ENCODE measurements at places on chromosomes 3 and 15. TPM values are rescaled to one million over a fixed set of nuclear protein-coding genes. Genes with fewer than 3 reads are reported as not detected.
A peak's percentile ranks its signal among the peaks of the same experiment; 100 is the strongest.

Gene DLEC1
- total RNA-seq: 0.25 TPM

Gene SOX2
- 2.9 TPM for total RNA-seq

GRCh38 chr3:4302747-4303146 is 422 bp upstream of the SETMAR start:
- H3K36me3 ChIP-seq: no peaks in the 10 kb centered on the region
- H3K4me1 ChIP-seq: peaks cover 41% of the 10 kb centered on the region
- H3K4me3 ChIP-seq: peak overlapping the region; percentile 52
- no peaks in the 10 kb centered on the region for H3K27me3 ChIP-seq

DNA sequence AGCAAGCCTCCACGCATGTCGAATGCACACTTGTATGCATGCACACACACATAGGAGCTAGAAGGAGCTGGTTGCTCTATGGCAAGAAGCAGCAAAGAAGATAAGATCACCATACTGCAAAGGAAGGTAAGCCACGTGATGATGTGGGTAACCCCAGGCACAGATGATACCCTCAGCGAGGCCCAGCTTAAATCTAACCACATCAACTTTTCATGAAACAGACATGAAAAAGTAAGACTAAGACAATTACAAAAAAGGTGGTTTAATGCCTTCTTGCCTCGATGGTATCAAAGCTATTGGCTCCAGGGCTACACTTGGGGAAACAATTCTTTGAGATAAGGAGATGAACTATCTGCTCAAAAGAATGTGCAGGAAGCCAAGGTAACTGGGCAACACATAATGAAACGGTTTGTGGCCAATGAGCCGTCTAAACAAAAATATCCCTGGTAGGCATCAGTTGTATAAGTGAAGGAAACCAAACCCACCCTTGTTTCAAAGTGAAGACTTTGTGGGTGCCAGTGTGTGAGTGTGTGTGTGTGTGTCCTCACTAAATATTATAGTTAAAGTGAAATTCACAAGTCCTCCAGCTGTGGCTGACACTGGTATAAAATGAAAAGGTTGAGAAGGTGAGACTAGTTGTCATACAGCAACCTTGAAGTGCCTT is 365.7 kb upstream of the ICE2 start:
- no peak for DNase-seq
- no peak overlapping the region for H3K27ac ChIP-seq
- no peaks in the 10 kb centered on the region for H3K4me1 ChIP-seq
- H3K4me3 ChIP-seq: no peak overlapping the region

DNA sequence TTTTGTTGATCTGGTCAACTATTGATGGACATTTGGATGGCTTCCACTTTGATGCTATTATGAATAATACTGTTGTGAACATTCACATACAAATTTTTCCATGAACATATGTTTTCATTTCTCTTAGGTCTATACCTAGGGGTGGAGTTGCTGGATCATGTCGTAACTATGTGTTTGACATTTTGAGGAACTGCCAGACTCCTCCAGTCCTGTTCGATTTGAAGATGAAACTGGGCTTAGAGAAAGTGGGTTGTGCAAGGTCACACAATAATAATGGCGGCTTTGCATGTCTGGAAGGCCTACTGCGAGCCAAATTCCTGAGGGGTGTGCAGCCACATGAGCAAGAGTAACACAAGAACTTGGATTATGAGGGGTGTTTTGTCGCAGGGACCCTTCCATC is 2.6 kb downstream of the TSEN2 start:
- no peak for DNase-seq
- no peaks in the 10 kb centered on the region for H3K36me3 ChIP-seq
- no peak overlapping the region for H3K27ac ChIP-seq
- peaks cover 30% of the 10 kb centered on the region for H3K4me1 ChIP-seq
- H3K4me3 ChIP-seq: no peak overlapping the region

DNA sequence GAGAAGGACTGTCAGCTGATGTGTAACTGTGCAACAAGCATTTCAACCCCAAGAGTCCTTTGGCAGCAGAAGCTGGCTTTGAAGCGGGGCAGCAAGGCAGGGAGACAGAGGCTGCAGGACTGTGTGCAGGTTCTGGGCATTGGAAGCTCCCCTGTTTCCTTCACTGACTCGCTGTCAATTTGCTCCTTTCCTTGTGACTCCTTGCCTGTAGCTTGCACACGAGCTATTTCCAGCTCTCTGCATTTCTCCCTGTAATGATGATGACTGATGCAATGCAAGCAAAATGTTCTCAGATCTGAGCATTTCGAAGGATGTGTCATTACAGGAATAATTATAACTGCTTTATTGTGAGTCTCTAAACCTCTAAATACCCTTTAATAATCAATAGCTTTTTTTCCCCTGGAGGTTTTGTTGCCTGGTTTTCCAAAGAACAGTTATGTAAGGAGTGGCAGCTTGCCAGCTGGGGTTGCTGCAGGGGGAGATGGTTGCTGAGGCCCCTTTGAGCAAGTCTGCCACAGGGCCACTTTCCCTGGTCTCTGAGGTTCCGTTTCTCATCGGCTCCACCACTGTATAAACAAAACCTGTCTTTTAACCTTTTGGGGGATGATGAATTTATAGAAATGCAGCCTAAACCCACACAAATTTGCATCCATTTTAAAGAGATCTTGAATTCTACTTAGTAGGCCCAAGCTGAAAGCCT is 2.8 kb downstream of the APOD start:
- no peak for DNase-seq
- H3K27me3 ChIP-seq: no peaks in the 10 kb centered on the region
- H3K4me3 ChIP-seq: no peak overlapping the region
- H3K27ac ChIP-seq: no peak overlapping the region
- H3K36me3 ChIP-seq: no peaks in the 10 kb centered on the region
- peaks cover 24% of the 10 kb centered on the region for H3K4me1 ChIP-seq

Gene U2SURP
- total RNA-seq: 72.2 TPM

Gene KBTBD12
- not detected for total RNA-seq

Gene BMF
- total RNA-seq: 2.9 TPM

DNA sequence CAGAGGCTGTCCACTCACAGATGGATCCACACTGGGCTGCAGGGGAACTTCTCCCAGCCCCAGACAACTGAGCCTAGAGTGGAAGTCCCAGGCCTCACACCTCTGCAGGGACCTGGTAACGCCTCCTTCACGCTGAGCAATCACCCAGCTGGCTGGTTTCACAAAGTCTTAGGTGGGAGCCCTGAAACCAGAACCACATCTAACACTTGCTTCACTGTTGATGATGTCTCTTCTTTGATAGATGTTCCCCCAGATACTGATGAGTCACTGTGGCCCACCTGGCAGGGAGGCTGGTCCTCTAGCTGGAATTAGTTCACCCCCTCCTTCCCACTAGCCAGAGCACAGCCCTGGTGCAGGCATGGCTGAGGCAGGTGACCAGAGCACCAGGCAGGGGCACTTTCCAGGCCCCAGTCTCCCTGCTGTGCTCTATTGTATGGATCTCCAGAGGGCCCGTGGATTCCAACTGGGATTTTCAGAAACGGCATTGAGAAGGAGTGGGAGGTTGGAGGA is 33.5 kb downstream of the MYL3 start:
- no peaks in the 10 kb centered on the region for H3K36me3 ChIP-seq
- no peak overlapping the region for H3K27ac ChIP-seq
- H3K4me3 ChIP-seq: no peak overlapping the region
- no peaks in the 10 kb centered on the region for H3K27me3 ChIP-seq
- DNase-seq: no peak
- no peaks in the 10 kb centered on the region for H3K4me1 ChIP-seq

- H3K27me3 ChIP-seq: no peaks in the 10 kb centered on the region
- H3K27ac ChIP-seq: no peak overlapping the region
These were observed 57.2 kb downstream of the SH3GL3 start for GRCh38 chr15:83504365-83504764.

DNA sequence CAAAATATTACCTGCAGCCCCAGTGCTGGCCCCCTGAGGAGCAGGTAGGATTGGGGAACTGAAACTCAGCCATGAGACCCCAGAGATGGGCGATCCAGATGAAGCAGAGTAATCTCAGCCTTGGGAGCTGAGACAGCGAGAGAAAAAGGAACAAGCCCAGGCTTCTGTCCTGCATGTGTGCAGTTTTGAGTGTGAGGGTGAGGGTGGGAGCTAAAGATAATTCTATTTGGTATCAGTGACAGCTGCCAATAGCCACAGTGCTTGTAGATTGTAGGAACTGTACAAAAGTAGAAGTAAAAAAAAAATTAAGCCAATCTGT is 5.9 kb downstream of the ATP8B4 start:
- H3K27ac ChIP-seq: no peak overlapping the region
- DNase-seq: no peak
- no peak overlapping the region for H3K4me3 ChIP-seq
- H3K27me3 ChIP-seq: no peaks in the 10 kb centered on the region
- no peaks in the 10 kb centered on the region for H3K4me1 ChIP-seq

DNA sequence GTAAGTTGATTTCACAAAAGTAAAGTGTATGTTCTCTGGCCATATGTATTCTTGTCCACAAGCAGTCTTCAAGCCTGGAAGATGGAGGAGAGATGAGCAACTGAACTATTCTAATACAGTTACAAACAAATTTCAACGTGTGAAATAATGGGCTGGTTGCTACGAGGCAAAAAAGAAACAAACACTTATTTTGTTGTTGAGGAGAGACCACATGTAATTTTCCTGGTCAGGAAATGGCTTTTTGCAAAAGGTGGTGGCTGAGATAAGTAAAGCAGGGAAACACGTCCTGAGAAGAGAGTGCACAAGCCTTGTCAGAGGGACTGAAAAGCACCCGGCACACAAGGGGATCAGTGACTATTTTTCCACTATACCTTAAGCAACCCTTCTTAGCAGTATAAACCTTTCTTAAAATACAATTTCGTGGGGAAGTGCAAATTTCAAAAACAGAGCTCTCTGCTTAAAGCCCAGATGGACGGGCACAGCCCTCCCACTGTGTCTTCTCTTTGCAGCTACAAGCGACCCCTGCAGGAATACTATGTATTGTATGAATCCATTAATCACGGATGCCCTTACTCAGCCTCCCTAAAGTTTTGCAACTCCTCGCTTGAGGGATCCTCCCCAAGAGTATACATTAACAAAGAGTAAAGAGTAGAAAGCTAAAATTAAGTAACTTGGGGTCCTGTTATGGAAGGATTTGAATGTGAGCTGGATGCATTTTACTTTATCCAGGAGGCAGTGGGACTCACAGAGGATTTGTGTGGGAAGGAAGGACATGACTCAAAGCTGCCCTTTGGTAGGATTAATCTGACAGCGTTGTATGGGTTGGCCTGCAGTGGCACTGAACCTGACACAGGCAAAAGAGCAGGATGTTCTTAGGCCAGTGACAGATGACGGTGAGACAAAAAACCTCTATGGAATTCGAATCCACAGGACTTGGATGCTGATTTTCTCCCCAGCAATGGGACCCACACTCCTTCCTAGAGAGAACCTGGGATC is 253.7 kb downstream of the IL5RA start:
- no peaks in the 10 kb centered on the region for H3K27me3 ChIP-seq
- no peak overlapping the region for H3K27ac ChIP-seq
- no peak for DNase-seq
- H3K36me3 ChIP-seq: no peaks in the 10 kb centered on the region

DNA sequence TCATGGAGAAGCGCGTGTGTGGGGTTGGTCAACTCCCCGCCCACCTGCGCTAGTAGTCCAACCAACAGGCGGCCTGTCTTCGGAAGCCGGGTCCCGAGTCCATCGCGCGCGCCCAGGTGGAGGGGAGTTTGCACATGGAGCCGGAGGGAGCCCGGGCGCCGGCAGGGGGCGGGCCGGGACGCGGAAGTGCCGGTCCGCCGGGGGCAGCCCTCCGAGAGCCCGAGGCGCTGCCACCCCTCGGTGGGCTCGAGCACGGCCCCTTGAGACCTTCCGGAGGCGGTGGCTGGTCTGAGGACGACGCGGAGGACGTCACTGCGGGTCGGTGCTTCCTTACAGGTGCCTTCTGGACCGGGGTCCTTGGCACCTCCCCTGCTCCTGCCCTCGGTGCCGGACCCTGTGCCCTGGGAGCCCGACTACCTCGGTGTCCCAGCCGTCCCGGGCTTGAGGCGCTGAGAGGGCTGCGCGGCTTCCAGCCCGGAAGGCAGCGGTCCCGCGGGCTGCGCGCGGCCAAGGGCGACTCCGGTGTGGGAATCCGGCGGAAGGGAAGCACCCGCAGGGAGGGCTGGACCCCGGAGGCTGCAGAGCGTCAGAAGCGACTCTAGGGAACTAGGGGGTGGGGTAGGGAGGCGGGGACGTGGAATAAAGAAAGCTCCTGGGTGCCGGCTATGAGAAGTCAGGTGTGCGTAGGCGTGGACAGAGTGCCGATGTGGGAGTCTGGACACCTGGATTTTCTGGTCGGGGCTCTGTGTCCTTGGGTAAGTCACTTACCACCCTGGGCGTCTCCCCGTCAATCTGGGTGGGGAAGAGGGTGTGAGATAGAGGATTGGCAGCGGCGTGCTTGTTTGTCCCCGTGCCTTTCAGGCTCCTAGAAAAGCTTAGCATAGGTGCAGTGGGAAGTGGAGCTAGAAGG is 212.3 kb downstream of the FGF12 start:
- H3K4me3 ChIP-seq: peak overlapping the region; percentile 33
- no peak for DNase-seq
- peaks cover 15% of the 10 kb centered on the region for H3K4me1 ChIP-seq
- H3K36me3 ChIP-seq: no peaks in the 10 kb centered on the region

DNA sequence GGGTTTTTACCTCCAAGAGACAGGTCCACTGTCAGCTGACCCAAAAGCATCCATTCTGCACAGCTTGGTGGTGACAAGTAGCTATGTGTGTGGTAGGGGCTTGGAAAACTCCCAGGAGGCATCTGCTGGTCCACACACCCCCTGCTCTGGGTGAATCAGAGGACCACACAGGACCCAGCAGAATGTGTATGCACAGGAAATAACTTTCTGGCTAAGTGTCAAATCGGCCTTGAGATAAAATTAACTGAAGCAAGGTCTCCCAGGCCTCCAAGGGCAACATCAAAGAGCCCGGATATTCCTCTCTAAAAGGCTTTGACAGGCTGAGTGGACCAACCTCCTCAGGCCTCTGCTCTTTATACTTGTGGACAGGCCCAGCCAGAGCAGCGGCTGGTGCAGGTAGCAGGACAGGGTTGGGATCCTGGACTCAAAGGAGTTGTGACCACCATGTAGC is 66.5 kb downstream of the CTNNB1 start:
- H3K36me3 ChIP-seq: no peaks in the 10 kb centered on the region
- no peak for DNase-seq
- no peak overlapping the region for H3K27ac ChIP-seq
- H3K4me3 ChIP-seq: no peak overlapping the region
- H3K27me3 ChIP-seq: no peaks in the 10 kb centered on the region
